ENCODE measurements at places on chromosomes 6 and 20.

DNA sequence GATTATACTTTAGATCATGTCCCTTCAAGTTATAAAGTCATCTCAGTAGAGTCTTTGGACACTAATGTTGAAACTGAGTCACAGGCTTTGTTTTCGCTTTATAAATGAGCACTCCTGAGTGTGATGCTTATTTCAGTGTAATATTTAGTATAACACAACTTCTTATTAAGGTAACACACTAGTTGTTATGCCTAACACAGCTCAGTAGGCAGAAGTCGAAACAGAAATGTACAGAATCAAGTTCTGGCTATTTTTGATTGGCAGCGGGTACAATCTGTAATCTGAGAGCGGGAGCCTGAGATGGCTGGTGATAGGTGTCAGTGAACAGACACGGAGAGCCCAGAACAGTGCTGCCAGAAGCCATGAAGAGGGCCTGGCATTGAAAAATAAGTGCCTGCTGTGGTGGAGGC, 11.4 kb downstream of the HECA start:
- no peak for DNase-seq

DNA sequence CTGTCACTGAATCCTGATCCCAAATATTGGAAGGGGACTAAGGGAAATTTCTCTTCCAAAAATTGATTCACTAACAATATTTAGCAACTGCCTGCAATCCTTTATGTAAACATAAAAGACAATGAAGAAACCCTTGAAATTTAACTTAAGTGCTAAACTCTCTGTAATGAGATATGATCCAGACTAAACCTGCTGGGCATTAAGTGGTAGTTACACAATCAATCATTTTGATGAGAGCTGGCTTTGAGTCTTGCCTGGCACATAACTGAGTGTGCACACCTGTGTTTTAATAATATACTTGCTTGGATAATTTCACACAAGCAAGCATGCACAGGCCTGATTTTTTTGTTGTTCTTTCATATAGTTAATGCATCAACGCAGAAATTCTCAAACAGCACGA, 9.8 kb upstream of the ZFP64 start:
- DNase-seq, result no peak

- DNase-seq, result no peak
Observed at GRCh38 chr20:11173916-11174315, 500.1 kb upstream of the JAG1 start.

- DNase-seq, result no peak
Observed at GRCh38 chr6:169220068-169220964, 33.3 kb downstream of the THBS2 start.

Data from stimulated activated CD8-positive, alpha-beta memory T cell treated with anti-CD3 and anti-CD28 coated beads, Interleukin-7, amount 100 ng/mL, for 24 hours (primary cell).